ENCODE measurements at places on chromosomes 7 and 10.
A peak's percentile ranks its signal among the peaks of the same experiment; 100 is the strongest.

GRCh38 chr7:26090927-26091519, 61.0 kb upstream of the NFE2L3 start:
- H3K27ac ChIP-seq: peak overlapping the region; percentile 17
- DNase-seq: no peak
- no peaks in the 10 kb centered on the region for H3K36me3 ChIP-seq
- H3K27me3 ChIP-seq: no peaks in the 10 kb centered on the region

- no peak overlapping the region for H3K4me3 ChIP-seq
- H3K36me3 ChIP-seq: peaks cover 32% of the 10 kb centered on the region
- H3K27ac ChIP-seq: no peak overlapping the region
- DNase-seq: no peak
These were observed 22.0 kb downstream of the CRPPA start for GRCh38 chr7:16399265-16399831.

DNA sequence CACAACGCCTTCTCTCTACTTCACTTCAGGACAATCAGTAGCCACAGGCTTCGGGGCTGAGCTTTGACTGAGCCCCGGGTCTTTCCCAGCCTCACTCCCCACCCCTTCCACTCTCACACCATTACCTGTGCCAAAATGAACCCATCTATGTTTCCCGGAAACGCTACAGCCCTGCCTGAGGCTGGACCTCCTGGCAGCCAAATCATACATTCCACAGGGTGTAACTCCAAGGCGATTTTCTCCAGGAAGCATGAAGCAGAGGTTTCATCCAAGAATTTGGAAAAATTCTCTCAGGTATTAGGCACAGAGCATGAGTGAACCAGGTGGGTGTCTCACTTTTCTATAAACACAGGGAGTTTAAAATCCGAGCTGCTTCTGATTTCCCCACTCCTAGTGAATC, 286.3 kb downstream of the TNS3 start:
- DNase-seq: no peak
- no peaks in the 10 kb centered on the region for H3K4me1 ChIP-seq
- H3K36me3 ChIP-seq: no peaks in the 10 kb centered on the region
- no peak overlapping the region for H3K4me3 ChIP-seq
- no peak overlapping the region for H3K27ac ChIP-seq
- H3K27me3 ChIP-seq: no peaks in the 10 kb centered on the region

- H3K4me3 ChIP-seq: no peak overlapping the region
- H3K4me1 ChIP-seq: no peaks in the 10 kb centered on the region
- no peak overlapping the region for H3K27ac ChIP-seq
- no peaks in the 10 kb centered on the region for H3K36me3 ChIP-seq
These were observed 143.0 kb downstream of the KIAA1217 start for GRCh38 chr10:24351961-24352360.

- no peaks in the 10 kb centered on the region for H3K36me3 ChIP-seq
- H3K4me3 ChIP-seq: no peak overlapping the region
- H3K27ac ChIP-seq: no peak overlapping the region
- DNase-seq: no peak
- no peaks in the 10 kb centered on the region for H3K4me1 ChIP-seq
These were observed 31.7 kb upstream of the OPALIN start for GRCh38 chr10:96390460-96390864.

- DNase-seq: no peak
- H3K27me3 ChIP-seq: no peaks in the 10 kb centered on the region
- H3K4me1 ChIP-seq: peaks cover 9% of the 10 kb centered on the region
- no peak overlapping the region for H3K27ac ChIP-seq
These were observed 13.6 kb downstream of the BMPR1A start for GRCh38 chr10:86769991-86770390.

GRCh38 chr7:98238076-98238475, 14.0 kb downstream of the TECPR1 start:
- H3K27ac ChIP-seq: no peak overlapping the region
- H3K27me3 ChIP-seq: no peaks in the 10 kb centered on the region
- H3K4me1 ChIP-seq: no peaks in the 10 kb centered on the region
- H3K36me3 ChIP-seq: peaks cover 5% of the 10 kb centered on the region
- no peak for DNase-seq

- H3K27me3 ChIP-seq: peaks cover 3% of the 10 kb centered on the region
- no peak overlapping the region for H3K4me3 ChIP-seq
- H3K27ac ChIP-seq: no peak overlapping the region
- no peaks in the 10 kb centered on the region for H3K36me3 ChIP-seq
These were observed 157.2 kb upstream of the ZNF92 start for GRCh38 chr7:65216469-65216868.

GRCh38 chr10:45424668-45425404, 50.8 kb downstream of the ALOX5 start:
- DNase-seq: no peak
- no peak overlapping the region for H3K27ac ChIP-seq
- no peak overlapping the region for H3K4me3 ChIP-seq
- peaks cover 24% of the 10 kb centered on the region for H3K4me1 ChIP-seq

GRCh38 chr10:63901228-63901627, 380.0 kb downstream of the REEP3 start:
- H3K4me1 ChIP-seq: no peaks in the 10 kb centered on the region
- no peaks in the 10 kb centered on the region for H3K36me3 ChIP-seq
- peaks cover 11% of the 10 kb centered on the region for H3K27me3 ChIP-seq
- H3K27ac ChIP-seq: no peak overlapping the region
- no peak for DNase-seq

GRCh38 chr7:7739204-7740036, 21.0 kb upstream of the RPA3 start:
- H3K36me3 ChIP-seq: no peaks in the 10 kb centered on the region
- DNase-seq: no peak
- H3K4me3 ChIP-seq: no peak overlapping the region
- no peaks in the 10 kb centered on the region for H3K27me3 ChIP-seq
- H3K27ac ChIP-seq: no peak overlapping the region

- no peak overlapping the region for H3K4me3 ChIP-seq
- no peak overlapping the region for H3K27ac ChIP-seq
- no peak for DNase-seq
- peaks cover 3% of the 10 kb centered on the region for H3K27me3 ChIP-seq
- no peaks in the 10 kb centered on the region for H3K4me1 ChIP-seq
These were observed 38.7 kb upstream of the DLG5 start for GRCh38 chr10:77965294-77965693.

- no peaks in the 10 kb centered on the region for H3K36me3 ChIP-seq
- no peak for DNase-seq
- no peaks in the 10 kb centered on the region for H3K4me1 ChIP-seq
- H3K27me3 ChIP-seq: no peaks in the 10 kb centered on the region
- H3K27ac ChIP-seq: no peak overlapping the region
These were observed 216.6 kb downstream of the TWIST1 start for GRCh38 chr7:18900803-18901202.

GRCh38 chr7:115851291-115851690, 179.3 kb downstream of the TFEC start:
- no peak overlapping the region for H3K4me3 ChIP-seq
- H3K27ac ChIP-seq: no peak overlapping the region
- no peaks in the 10 kb centered on the region for H3K4me1 ChIP-seq
- H3K36me3 ChIP-seq: no peaks in the 10 kb centered on the region
- DNase-seq: no peak

DNA sequence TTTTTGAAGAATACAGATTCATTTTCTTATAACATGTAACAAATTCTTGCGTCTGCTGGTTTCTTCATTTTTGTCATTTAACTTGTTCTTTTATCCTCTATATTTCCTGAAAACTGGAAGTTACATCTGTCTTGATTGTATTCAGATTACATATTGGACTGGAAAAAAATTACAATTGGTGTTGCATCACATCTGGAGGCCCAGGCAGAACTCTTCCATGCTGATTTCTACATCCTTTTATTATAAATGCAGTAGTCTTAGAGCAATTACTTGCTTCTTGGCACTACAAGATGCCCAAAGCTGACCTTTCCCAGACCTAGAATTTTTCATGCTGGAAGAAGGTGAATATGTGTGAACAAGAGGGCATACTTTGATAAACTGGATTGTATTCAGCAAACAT, 460.9 kb upstream of the CNTNAP2 start:
- no peak for DNase-seq
- no peak overlapping the region for H3K4me3 ChIP-seq
- H3K4me1 ChIP-seq: no peaks in the 10 kb centered on the region
- no peak overlapping the region for H3K27ac ChIP-seq
- no peaks in the 10 kb centered on the region for H3K27me3 ChIP-seq
- peaks cover 15% of the 10 kb centered on the region for H3K36me3 ChIP-seq

GRCh38 chr10:47457528-47457820, 26.4 kb downstream of the ANXA8 start:
- no peaks in the 10 kb centered on the region for H3K36me3 ChIP-seq
- H3K4me1 ChIP-seq: no peaks in the 10 kb centered on the region
- H3K27ac ChIP-seq: no peak overlapping the region
- H3K4me3 ChIP-seq: no peak overlapping the region

- H3K36me3 ChIP-seq: peaks cover 5% of the 10 kb centered on the region
- H3K4me1 ChIP-seq: peaks cover 27% of the 10 kb centered on the region
- no peak overlapping the region for H3K4me3 ChIP-seq
- no peaks in the 10 kb centered on the region for H3K27me3 ChIP-seq
These were observed 431.6 kb upstream of the GALNT17 start for GRCh38 chr7:70700055-70700940.

DNA sequence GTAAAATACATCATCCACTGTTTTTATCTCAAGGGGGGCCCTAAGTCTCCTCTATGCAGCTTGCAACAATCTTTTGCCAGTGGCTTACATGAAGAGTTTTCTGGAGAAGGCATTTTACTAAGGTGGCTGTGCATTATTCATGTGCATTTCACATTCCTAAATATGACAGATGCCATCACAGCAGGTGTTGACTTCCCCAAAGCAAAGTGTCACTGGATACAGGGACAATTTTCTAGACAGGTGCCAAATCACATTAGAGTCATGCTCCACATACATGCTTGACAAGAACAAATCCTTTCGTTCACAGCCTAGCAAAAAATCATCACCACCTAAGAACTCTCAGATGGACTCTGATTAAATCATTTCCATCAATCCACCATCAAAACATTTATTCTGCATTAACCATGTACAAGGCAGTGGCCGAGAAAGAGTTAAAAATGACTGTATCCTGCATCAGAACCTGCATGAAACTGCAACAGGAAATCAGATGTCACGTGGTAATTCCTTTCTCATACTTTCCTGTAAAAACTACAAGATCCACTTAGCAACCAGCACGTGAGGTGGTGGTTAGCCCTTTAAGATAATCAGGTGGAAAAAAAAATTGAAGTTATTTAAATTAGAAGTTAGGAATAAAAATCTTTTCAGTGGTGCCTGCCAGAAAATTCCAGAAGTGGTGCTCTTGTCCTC, 88.2 kb upstream of the AFAP1L2 start:
- no peak overlapping the region for H3K4me3 ChIP-seq
- no peak overlapping the region for H3K27ac ChIP-seq
- H3K27me3 ChIP-seq: no peaks in the 10 kb centered on the region
- H3K4me1 ChIP-seq: peaks cover 37% of the 10 kb centered on the region
- DNase-seq: no peak
- H3K36me3 ChIP-seq: no peaks in the 10 kb centered on the region

- no peaks in the 10 kb centered on the region for H3K27me3 ChIP-seq
- peaks cover 58% of the 10 kb centered on the region for H3K4me1 ChIP-seq
- no peak overlapping the region for H3K27ac ChIP-seq
- H3K36me3 ChIP-seq: no peaks in the 10 kb centered on the region
These were observed 22.1 kb upstream of the DDIT4 start for GRCh38 chr10:72251635-72252034.

DNA sequence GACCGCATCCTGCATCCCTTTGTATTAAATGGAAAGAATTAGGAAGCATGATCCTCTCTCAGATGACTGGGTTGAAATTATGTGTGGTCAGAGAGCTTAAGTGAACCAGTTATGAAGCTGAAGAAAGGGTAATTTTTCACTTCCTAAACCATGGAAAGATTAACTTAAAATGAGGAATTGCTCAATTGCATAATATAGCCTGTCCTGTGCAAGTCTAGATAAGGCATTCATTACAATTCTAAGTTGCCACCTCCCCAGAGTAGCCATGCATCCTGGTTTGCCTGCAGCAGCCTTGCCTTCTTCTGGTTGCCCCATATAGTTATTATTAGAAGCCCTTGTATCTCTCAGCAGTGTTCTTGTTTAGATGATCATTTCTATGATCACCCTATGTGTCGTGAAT, 45.3 kb downstream of the STARD3NL start:
- peak overlapping the region; percentile 91 for H3K27ac ChIP-seq
- peaks cover 10% of the 10 kb centered on the region for H3K36me3 ChIP-seq
- DNase-seq: no peak
- no peaks in the 10 kb centered on the region for H3K27me3 ChIP-seq
- peaks cover 90% of the 10 kb centered on the region for H3K4me1 ChIP-seq
- peak overlapping the region; percentile 42 for H3K4me3 ChIP-seq

GRCh38 chr10:73485320-73485719, 10.5 kb downstream of the PPP3CB start:
- H3K4me1 ChIP-seq: peaks cover 23% of the 10 kb centered on the region
- DNase-seq: no peak
- H3K4me3 ChIP-seq: no peak overlapping the region
- H3K27ac ChIP-seq: no peak overlapping the region
